ENCODE measurements at places on chromosomes 2 and 18. TPM values are rescaled to one million over a fixed set of nuclear protein-coding genes. Genes with fewer than 3 reads are reported as not detected.

Gene ICOS
- not detected for total RNA-seq

Gene HOXD13
- not detected for total RNA-seq

Gene FOXI3
- total RNA-seq, result not detected

Gene TDRD15
- not detected for total RNA-seq

Gene CRYGD
- not detected for total RNA-seq

Gene DQX1
- total RNA-seq, result not detected

Gene SOX11
- total RNA-seq, result 12.1 TPM

Gene CACNB4
- 0.11 TPM for total RNA-seq

Gene FEV
- not detected for total RNA-seq

Gene GATA6
- not detected for total RNA-seq

Gene VWC2L
- not detected for total RNA-seq

Gene CPO
- total RNA-seq, result not detected

Gene MC2R
- not detected for total RNA-seq

Gene UGT1A5
- total RNA-seq, result not detected

Gene PASK
- total RNA-seq, result 8.3 TPM

Gene ANKMY1
- total RNA-seq, result 7.8 TPM

Gene BOLL
- not detected for total RNA-seq

Gene LCT
- total RNA-seq, result not detected

Gene ZSWIM2
- total RNA-seq, result 0.06 TPM

Gene CAPN13
- total RNA-seq, result not detected

Gene CRACDL
- not detected for total RNA-seq

Gene LYG1
- 0.86 TPM for total RNA-seq

Gene FBXO15
- total RNA-seq, result 0.51 TPM

Gene TMEM178A
- 0.06 TPM for total RNA-seq

Gene ZNF396
- total RNA-seq, result 0.19 TPM

Gene TSPYL6
- total RNA-seq, result not detected

Gene PJVK
- total RNA-seq, result 2.1 TPM

All from LHCN-M2 (cell line).